Stimulated activated CD8-positive, alpha-beta memory T cell treated with anti-CD3 and anti-CD28 coated beads, Interleukin-15, amount 100 ng/mL, for 4 hours (primary cell): ENCODE measurements at places on chromosomes 16 and 17.

DNA sequence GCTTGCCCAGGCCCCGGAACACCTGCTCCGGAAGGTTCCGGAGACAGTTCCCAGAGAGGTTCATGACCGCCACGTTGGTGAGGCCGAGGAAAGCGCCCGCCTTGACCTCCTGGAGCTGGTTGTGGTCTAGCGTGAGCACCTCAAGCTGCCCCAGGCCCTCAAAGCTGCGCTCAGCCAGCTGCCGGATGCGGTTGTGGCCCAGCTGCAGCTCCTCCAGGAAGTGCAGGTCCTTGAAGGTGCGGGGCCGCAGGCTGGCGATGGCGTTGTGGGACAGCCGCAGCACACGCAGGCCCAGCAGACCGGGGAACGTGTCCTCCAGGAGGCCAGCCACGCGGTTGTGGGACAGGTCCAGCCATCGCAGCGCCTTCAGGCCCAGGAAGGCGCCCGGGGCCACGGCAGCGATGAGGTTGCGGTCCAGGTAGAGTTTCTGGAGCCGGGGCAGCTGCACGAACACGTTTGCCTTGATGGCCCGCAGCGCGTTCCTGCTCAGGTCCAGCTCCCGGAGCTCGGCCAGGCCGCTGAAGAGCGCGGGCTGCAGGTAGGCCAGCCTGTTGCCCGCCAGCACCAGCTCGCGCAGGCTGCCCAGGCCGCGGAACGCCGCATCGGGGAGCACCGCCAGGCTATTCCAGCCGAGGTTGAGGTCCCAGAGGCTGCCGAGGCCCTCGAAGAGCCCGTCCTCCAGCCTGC, 2.1 kb downstream of the IGFALS start:
- no peak for DNase-seq

DNA sequence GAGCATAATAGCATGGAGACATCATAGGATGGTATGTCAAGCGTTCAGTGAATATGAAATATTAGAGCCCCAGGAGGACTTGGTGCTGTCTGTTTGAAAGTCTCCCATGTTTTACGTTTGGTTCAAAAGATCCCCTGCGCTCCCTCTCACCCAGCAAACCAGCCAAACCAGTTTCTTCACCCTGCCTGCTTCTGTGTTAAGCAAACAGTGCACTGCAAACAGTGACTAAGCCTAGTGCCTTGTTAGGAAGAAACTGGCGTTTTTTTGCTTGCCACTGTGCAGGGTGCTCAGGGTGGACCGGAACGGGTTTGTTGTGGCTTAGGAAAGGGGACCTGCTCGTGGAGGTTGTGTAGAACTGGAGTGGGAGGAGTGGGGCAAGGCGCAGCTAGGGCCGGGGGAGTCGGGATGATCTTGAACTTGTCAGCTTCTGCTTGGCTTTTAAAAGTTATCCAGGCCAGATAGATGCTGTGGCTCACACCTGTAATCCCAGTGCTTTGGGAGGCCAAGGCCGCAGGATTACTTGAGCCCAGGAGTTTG, 7.7 kb downstream of the CDH1 start:
- DNase-seq, result no peak

DNA sequence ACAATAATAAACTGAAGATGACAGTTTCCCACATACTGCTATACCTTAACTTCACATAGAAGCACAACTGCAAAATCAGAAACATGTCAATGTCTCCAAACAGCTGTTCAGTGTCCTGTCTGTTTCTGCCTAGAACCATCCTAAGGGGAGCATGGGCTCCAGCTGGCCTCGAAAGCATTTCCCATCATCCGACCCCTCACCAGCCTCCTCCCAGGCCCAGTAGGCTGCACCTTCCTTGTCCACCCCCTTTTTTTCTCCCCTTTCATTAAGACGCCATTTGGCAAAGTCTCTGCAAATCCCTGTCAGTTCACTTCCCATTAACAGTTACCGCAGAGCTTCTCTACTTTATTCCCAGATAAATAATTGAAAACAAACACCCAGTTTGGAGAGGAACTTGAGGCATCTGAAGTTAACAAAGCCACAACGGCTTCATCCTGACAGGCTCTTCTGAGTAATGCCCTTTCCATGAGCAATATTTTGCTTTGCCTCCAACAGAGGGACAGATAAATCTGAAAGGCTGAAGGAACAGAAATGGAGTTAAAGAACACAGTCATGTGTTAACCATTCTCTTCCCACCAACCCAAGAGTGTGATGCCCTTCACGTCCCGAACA, 65.3 kb downstream of the SLC39A11 start:
- DNase-seq, result no peak

- no peak for DNase-seq
Measured at GRCh38 chr17:60597297-60597696, 2.7 kb upstream of the PPM1D start.

DNA sequence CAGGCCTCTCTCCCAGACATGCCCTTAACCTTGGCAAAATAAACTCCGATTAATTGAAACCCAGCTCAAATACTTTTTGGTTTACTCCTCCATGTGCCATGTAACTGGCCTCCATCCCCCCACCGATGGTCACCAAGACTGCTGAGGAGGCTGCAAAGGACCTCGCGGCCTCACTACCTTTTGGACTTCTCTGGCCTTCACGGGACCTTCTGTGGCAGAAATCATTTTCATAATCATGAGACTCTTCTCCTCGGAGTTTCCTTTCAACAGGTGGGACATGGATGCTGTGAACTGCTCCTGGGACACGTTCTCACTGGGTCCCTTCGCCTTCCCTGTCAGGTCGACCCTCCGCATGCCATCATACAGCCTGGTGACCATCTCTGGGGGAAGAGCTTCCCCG, 9.0 kb downstream of the MEAK7 start:
- DNase-seq, result no peak

- DNase-seq, result no peak
Measured at GRCh38 chr17:40021451-40021971, 6.3 kb downstream of the CSF3 start.

- no peak for DNase-seq
Measured at GRCh38 chr16:48535369-48535787, 74.6 kb downstream of the N4BP1 start.
